GM12878 (cell line): ENCODE measurements at places on chromosomes 12 and 14. TPM values are rescaled to one million over a fixed set of nuclear protein-coding genes. Genes with fewer than 3 reads are reported as not detected.

Gene GPD1
- 0.19 and 0.26 TPM in 2 replicates for total RNA-seq

- DNase-seq: no peak
These were observed 133.9 kb downstream of the STXBP6 start for GRCh38 chr14:24915958-24916595.

DNA sequence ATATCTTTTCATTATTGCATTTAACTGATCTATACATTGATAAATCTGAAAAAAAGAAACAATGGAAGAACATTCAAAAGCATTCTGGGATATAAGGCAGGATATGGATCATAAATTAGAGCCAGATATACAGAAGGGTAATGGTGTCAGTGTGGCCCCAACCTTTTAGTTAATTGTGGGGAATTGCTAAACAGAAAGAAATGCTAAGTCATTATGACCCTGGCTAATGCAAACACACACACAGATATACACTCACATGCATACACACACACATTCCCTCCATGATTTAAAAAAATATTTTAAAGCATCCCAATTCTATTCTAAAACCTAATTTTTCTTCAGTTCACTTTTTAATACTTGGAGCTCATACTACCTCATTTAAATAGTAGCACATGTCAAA is 404.5 kb downstream of the BCAT1 start:
- DNase-seq: no peak

- DNase-seq: no peak
These were observed 17.4 kb upstream of the KRT7 start for GRCh38 chr12:52215587-52216031.

- DNase-seq: no peak
These were observed 1.1 kb upstream of the INSM2 start for GRCh38 chr14:35532783-35533356.

Gene TMEM179
- total RNA-seq: not detected in 2 replicates

- no peak for DNase-seq
These were observed 853 bp downstream of the TTC9 start for GRCh38 chr14:70642303-70643235.

DNA sequence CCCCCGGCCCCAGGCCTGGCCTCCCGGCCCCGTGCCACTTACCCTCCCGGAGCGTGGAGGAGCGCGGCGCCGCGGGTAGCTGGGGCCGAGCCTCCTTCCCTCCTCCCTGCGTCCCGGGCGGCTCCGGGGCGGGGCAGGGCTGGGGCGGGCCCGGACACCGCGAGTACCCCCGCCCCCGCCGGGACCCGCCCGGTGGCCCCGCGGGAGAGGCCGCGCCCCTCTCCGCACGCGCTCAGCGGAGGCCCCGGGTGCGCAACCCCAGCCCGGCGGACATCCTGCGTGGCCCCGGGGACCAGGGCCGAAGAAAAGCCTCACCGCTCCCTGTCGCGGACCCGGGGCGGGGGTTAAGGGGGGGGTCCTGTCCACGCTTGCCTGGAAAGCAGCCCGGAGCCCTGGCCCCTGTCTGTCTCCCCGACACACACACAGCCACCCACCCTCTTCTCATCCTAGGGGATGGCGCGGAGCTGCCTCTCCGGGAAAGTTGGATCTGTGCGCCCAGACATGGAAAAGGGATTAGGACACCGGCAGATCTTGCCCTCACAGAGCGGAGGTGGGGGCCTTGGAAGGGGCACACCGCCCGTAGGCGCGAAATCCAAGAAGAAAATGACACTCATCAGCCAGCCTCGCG is at the start of gene SYNE3:
Gene SYNE3, minus strand, starts transcription at position 97 of the 628 bp plus-strand sequence. CDS start 40,829 bp downstream, outside the sequence.
- no peak for DNase-seq

Gene RFX4
- total RNA-seq: not detected in 2 replicates

GRCh38 chr14:30257946-30258661 is 300.9 kb upstream of the G2E3 start:
- DNase-seq: no peak

DNA sequence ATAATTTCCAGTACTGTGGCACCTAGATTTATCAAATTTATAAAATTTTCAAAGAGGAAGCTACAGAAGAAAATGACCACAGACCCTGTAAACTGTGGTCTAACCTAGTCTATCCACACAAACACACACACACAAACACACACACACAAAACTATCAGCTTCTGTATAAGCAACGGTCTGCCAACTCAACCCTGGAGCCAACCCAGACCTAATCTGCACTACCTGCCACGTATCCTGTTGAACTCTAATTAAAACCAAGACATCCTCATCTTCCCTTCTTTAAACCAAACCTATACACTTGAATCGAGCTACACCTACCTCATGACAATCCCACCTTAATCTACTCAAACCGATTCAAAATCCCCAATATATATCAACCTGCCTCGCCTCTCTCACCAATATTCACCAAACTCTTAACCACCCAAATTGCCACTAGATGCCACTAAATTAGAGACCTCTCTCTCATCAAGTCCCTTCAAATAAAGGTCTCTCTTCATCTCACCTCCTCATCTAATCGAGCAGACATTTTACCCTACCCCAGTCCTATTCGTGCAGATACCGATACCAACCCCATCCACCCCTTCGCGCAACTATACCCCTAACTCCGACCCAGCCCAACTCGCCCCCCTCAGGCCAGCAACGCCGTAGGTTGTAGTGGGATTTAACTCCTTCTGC is 808 bp downstream of the ACIN1 start:
- DNase-seq: no peak

- no peak for DNase-seq
These were observed 312.4 kb upstream of the TBX3 start for GRCh38 chr12:114996382-114996781.

- DNase-seq: no peak
These were observed 440.9 kb downstream of the LRIG3 start for GRCh38 chr12:58479401-58479800.

- peak; percentile 74 for DNase-seq
These were observed 1.6 kb upstream of the ASB2 start for GRCh38 chr14:93977790-93978581.

GRCh38 chr12:113339540-113339939 is 4.6 kb upstream of the SLC8B1 start:
- DNase-seq: no peak

DNA sequence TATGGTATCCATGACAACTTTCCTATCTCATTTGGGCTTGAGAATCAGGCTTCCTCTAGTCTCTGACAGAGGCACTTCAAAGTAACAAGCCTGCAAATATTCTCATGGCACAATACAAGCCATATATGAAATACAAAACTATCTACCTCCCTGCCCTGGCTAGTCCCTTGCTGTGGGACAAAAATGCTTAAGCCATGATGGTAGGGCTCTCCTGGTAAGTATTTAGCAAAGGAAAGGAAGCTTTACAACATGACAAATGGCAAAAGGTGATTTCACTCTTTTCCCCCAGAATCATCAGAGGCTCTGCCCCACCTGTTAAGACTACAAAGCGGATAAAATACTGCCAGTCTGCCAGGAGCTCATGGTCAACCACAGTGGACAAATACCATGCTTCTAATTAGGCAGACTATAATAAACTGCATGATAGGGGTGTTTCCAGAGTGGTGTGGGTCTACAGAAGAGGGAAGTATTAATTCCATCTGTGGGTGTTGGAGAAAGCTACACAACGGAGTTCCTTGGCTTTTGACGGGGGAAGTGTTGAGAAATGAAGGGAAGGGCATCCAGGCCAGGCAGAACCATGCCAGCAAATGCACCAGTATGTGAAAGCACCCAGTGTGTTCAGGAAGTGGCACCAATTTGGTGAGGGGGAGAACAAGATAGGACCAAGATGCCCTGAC is 92.9 kb downstream of the SPTSSA start:
- no peak for DNase-seq

DNA sequence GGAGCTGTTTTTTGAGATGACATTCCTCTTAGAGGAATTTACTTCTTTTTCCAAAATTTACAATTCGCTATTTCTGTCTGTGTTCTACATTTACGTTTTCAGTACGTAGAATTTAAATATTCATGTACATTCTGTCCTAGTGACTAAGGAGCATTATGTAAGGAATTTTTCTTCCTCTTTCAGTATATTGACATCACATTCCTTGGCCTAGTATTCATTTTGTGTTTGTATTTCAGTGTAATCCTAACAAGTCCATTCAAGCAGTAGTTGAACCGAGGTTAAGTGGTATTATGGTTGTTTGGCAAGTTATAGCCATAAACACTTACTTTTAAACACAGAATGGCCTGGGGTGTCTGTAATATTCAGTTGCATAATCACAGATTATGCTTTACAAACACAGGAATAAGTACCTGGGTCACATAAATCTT is 465.2 kb downstream of the PCNX1 start:
- no peak for DNase-seq

GRCh38 chr14:57295239-57295638 is 26.5 kb downstream of the AP5M1 start:
- no peak for DNase-seq

DNA sequence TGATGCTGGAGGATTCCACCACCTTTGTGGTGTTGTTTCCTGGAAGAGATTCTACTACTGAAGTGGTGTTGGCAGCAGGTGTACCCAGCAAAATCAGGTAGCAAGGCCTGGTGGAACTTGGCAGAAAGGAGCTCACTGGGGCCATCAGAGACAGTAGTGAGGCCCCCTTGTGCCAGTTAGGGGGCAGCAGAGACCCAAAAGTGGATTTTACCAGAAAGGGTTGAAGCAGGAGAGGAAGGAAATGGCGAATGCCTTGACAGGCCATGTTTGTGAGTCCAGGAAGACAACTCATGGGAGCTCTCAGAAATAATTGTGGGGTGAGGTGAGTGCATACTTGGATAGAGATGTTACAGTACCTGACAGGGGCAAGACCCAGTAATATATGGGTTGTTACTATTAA is 137.7 kb upstream of the FGD4 start:
- DNase-seq: no peak

GRCh38 chr14:85281921-85282320 is 248.0 kb upstream of the FLRT2 start:
- DNase-seq: no peak

GRCh38 chr12:11580125-11580751 is 69.2 kb upstream of the ETV6 start:
- peak; percentile 71 for DNase-seq

Gene OR11H12
- not detected in 2 replicates for total RNA-seq
